HuH-7.5 (cell line): ENCODE measurements at places on chromosomes 7 and 10.

- DNase-seq = no peak
Observed at GRCh38 chr7:128410451-128410753, 620 bp upstream of the IMPDH1 start.

DNA sequence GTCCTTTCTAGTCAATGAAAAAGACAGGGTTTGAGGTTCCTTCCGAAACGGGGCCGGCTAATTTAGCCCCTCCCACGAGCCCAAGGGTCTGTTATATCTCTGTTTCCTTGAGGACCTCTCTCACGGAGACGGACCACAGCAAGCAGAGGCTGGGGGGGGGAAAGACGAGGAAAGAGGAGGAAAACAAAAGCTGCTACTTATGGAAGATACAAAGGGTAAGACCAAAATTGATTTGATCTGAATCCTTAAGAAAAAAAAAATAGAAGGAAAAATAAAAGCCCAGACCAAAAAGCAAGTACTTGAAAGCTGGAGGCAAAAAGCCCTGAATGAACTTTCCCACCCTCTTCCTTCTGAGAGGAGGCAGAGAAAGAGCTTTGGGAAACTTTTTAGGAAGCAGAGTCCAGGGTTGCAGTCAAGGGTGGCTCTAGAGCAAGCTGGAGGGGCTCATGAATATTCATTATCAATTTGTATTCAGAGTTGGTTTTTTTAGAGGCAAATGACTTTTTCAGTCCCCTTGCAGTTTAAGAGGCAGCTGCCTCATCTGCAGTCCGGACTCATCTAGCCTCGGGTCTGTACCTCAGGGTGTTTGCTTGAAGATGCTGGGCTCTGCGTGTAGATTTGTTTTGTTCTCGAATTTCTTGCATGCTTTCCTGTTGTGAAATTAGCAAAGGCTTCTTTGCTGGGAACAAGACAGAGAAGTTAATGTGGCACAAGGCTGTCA, at the start of gene ENTPD1:
Gene ENTPD1 (plus strand): TSS at position 123 of the 721 bp plus-strand sequence. CDS start 77 bp downstream, at position 200.
- no peak for DNase-seq

- no peak for DNase-seq
Observed at GRCh38 chr7:43042302-43042701, 70.1 kb upstream of the HECW1 start.

GRCh38 chr10:32373496-32373895, 26.5 kb upstream of the EPC1 start:
- DNase-seq = no peak

DNA sequence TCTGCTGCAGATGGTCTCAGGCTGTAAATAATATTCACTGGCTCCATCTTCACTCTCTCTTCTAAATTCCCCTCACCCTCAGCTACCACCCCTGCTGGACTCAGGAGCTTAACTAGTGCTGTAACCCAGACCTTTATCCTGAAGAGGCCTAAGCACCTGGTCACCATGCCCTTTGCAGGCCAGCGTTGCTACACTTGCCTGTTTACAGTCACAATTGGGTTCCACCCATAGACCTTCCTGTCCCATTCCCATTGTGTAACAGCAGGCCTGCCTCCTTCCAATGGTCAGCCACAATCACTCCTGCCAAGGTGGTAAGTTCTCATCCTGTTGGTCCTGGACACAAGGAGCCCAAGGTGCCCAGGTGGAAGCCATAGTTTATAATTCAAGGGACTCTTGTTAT, 85.9 kb upstream of the IFRD1 start:
- no peak for DNase-seq

DNA sequence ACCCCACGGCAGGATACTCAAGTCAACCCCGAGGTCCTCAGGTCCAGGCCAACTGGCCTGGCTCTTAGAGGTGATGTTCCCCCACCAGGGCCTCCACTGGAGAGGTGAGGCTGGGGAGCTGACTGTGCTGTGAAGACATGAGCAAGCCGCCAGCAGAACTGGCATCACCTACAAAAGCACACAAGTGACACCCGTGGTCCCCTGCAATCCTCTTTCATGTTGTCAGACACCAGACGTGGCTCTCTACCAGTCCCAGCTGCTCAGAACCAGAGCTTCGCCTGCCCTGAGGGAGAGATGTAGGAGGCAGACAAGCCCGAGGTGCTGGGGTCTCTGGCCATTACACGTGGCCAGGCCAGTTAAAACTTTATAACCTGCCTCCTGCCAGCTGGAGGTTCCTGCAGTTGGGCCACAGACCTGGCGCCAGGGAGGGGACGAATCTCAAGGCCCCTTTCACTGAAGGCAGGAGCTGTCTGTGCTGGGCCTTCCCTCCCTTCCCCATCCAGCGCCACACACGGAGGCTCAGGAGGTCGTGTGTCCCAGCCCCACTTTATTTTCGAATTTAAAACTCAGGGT, 2.2 kb downstream of the COMTD1 start:
- DNase-seq = no peak

GRCh38 chr7:139044813-139045794, 9.3 kb upstream of the ZC3HAV1L start:
- DNase-seq = no peak

DNA sequence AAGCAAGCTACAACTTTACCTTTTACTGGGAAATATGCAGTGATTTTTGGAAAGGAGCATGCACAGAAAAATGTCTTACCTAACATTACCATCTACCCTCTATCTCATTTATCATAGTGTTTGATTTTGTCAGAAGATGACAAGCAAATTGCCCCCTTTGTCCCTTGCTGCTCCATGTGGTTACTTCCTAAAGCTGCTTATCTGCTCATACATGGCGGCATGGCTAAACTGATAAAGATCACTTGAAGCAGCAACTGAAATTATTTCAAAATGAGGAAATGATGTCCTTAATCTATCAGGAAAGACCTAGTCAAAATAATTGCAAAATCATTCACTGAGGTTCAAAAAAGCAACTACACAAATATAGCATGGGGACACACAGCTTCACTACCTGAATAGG, 1198.5 kb upstream of the SORCS1 start:
- no peak for DNase-seq

DNA sequence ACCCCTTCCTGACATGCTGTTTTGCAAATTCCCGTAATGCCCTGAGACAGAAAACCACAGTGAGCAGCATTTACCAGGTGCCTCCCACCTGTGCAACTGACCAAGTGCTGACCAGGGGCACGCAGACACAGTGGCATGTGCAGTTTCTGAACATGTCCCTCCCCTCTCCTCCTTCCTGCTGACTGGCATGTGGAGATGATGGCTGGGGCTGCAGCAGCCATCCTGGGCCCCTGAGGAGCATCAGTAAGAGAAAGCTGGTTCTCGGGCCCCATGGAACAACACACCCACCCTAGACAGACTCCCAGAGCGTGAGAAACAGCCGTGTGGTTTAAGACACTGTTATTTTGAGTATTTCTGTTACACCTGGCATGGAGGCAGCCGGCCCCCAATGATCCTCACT, 66.2 kb upstream of the PDGFA start:
- DNase-seq = no peak

GRCh38 chr7:75872073-75872782, 6.6 kb upstream of the RHBDD2 start:
- DNase-seq = no peak

DNA sequence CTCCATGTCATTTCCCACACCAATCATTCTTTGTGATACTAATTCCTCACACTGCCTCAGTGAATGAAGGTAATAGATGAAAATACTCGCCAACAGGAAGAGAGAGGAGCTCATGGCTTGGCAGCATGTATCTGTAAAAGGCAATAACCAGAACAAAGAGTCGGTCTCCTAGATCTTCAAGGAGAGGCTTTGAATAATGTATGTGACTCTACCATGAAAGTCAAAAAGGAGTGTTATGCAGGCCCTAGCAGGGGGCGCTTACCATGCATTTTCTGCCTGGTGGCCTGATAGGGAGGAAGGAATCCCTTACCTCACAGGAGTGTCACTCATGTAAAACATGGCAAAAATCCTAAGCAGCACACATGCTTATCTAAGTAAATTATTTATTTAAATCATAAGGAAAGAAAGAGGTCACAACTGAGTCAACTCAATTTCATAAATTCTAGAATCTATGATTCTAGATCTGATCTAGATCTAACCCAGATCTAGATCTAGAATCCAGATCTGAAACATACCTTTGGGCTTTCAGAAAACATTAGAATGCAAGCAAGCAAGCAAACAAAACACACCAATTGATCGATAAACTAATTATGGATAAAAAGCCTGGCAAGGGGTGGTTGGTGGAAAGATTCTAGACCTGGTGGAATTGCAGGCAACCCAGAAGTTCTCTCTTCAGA, 226.3 kb upstream of the KLF6 start:
- no peak for DNase-seq

DNA sequence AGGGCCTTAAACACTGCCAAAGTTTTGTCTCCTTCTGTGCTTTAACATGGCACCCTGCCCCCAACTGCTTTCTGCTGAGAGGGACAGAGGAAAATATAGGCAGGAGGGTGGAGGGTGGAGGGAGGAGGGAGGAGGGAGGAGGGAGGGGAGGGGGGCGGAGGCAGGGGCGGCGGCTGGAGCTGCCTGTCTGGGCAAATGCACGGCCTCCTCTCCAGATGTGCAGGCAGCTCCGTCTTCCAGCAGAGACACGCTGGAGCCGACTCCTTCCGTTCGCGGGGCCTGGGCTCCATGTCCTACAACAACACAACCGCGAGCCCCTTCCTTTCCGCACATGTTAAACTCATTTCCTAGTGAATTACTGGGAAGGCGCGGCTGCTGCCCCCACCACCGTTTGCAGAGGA, 14.2 kb downstream of the EBF3 start:
- no peak for DNase-seq

DNA sequence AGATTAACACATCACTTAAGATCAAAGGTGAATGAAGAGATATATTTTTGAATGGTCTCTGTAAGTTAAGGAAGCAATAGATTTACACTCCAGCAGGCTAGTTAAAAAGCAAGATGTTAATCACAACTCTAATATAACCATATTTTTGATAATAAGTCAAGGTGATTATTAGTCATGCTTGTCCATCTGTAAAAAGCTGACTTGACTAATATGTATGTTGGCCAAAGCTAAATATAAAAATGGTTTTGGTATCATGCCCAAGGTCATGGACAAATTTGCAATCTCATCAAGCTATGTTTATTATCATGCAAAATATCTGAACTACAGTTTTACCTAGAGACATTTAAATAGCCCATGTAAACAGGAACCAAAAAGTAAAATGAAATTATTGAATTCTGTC, 102.6 kb upstream of the CSTF2T start:
- DNase-seq = no peak

DNA sequence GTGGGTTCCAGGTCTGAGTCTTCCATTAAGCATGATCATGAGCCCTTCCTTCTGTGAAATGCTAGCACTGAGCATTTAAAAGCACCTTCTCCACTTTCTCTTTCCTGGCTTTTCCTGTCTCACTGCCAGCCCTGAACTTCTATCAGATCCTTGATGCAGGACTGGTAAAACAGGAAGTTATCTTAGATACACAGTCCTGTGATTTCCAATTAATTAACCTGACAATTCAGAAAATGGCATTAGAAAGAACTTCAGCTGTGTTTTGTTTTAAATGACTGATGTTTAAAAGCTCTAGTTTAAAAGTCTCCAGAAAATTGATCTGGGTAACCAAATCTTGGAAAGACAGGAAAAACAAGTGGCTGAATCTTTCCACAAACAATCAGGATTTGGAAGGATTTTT, 79.0 kb upstream of the MACROH2A2 start:
- no peak for DNase-seq

DNA sequence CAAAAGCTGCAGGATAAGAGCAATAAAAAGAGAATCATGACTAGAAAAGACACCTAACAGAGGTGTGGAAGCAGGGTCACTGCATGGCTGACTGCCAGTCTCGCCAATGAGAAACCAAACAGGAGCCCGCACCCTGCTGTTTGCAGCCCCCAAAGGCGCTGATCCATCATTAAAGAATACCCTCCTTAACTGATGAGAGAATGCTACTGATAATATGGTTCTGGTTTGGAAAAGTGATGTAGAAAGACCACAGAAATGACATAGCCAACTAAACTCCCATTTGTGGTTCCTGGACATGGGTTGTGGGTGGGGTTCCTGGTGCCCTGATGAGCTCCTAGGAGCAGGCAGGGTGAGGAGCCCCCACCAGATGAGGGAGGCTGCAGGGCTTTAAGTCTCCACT, 207.4 kb downstream of the TNS3 start:
- DNase-seq = no peak

GRCh38 chr10:17660921-17661320, 17.0 kb downstream of the STAM start:
- DNase-seq = no peak

DNA sequence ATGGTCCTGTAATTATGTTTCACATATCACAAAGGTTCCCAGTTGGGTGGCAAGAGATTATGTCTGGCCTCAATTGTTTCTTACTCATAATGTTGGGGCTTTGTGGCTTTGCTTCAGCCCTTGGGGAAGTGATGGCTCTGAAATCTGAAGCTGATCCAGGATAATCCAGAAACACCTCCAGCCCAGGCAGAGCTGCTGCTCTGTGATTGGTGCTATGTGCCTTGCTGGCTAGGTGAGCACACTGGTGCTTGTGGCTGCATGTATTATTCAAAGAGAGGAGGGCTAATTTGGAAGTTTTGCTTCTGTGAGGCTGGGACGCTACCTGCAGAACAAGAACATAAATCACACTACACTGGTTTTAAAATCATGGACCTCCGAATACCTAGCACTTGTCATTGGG, 346.6 kb upstream of the MGMT start:
- DNase-seq = no peak

DNA sequence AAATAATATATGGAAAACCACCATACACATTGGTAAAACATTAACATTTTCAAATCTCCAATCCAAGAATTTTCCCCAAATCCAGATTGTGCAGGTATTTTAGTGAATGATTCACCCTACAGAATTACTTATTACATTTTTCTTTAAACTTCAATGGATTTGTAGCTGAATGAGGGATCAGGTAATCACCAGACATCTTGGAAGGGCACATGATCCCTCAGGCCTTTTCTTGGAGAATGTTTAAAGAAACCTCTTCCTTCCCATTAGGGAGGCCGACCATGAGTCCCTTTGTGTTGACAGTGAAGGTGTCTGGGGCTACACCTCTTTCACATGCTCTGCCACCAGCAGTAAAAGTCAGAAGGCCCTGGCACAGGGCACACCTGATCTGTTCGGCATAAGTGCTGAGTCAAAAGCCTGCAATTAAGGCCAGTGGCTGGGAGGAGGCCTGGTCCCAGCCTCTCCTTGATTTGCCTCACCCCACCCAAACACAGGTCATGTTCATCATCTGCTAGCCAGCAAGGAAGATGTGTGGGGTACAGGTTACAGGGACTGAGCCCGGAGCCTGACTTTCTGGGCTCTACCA, 207.7 kb downstream of the SNX10 start:
- DNase-seq = no peak

GRCh38 chr10:14564268-14564744, 210.4 kb downstream of the FAM107B start:
- no peak for DNase-seq

GRCh38 chr10:114181971-114182370, 2.8 kb downstream of the TDRD1 start:
- no peak for DNase-seq

GRCh38 chr10:102682416-102682815, 31.8 kb downstream of the ARL3 start:
- DNase-seq = no peak

GRCh38 chr7:156074084-156074483, 261.8 kb upstream of the SHH start:
- no peak for DNase-seq
